ENCODE measurements at places on chromosomes 3 and 15.

- no peak for DNase-seq
These were observed 439.8 kb downstream of the RBMS3 start for GRCh38 chr3:29720665-29721064.

DNA sequence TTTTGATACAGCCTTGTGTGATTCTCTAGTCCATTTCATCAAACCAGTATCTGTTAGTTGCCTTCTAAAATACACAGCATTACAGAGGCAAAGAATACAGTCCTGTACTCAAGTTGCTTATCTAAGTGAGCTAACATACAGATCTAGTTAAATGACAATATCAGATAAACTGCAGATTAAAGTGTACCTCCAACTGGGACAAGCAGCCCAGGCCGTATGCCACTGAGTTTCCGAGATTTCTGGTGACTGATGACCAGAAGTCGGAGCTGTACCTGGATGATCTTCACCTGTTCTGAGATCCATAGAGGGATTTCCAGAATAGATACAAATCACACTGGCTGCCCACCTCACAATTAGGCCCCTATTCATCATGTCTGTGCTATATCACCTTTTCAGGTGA, 6.3 kb upstream of the TRIM59 start:
- no peak for DNase-seq

GRCh38 chr15:98874773-98875172, 132.8 kb downstream of the PGPEP1L start:
- no peak for DNase-seq

DNA sequence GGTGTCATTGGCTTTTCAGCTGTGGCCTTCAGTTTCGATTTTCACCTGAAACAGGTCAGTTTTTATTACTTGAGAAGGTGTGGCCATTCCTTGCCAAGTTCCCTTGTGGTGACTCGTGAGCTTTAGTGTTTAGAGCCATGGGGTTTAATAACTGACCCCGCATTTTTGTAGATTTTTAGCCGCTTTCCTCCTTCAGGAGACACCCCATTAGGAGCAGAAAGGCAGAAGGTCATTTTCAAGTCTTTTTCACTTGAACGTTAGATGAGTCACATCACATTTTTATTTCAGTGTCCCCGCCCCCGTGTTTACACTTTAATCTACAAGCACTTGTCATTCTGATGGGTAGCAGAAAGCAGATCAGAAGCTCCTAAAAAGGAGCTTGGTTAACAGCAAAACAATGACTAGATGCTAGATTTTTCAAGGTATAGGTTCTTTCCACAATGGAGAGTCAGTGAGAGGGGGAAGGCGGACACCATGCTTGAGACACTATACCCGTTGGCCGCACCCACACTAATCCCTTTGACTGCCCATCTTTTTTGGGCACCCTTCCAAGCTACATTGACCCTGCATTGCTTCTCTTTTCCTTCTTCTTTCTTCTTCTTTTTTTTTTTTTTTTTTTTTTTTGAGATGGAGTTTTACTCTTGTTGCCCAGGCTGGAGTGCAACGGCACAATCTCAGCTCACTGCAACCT, 132.7 kb downstream of the GHSR start:
- DNase-seq, result no peak

DNA sequence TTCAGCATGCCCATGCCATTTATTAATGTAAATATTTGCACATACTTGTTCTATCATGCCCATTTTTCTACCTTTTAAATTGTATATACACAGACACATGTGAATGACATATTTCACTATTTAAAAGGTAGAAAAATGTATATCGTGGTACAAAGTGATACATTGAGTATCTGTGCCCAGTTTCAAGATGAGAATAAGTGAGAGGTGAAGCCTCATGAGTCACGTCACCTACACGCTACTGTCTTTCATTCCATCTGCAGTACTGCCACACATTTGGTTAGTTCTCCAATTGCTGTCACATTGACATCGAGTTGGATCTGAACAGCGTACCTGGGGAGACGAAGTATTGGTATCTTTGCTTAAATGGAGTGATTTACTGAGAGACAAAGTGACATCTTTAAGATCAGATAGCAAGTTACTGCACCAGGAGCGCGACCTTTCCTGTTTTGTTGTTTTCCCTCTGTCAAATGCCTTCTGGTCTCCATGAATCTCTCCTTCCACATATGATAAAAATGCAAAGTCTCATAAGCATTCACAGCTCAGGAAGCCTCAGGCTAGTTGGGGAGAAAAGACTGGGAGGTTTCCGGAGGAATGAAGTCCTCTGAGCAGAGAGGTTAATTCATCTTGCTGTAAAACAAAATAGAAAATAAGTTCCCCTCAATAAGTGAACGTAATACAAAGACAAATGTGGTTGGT, 12.0 kb downstream of the GREM1 start:
- no peak for DNase-seq

- no peak for DNase-seq
These were observed 8.9 kb upstream of the SUCNR1 start for GRCh38 chr3:151864423-151865101.

GRCh38 chr15:65411465-65412071, 11.2 kb downstream of the IGDCC4 start:
- DNase-seq, result no peak

DNA sequence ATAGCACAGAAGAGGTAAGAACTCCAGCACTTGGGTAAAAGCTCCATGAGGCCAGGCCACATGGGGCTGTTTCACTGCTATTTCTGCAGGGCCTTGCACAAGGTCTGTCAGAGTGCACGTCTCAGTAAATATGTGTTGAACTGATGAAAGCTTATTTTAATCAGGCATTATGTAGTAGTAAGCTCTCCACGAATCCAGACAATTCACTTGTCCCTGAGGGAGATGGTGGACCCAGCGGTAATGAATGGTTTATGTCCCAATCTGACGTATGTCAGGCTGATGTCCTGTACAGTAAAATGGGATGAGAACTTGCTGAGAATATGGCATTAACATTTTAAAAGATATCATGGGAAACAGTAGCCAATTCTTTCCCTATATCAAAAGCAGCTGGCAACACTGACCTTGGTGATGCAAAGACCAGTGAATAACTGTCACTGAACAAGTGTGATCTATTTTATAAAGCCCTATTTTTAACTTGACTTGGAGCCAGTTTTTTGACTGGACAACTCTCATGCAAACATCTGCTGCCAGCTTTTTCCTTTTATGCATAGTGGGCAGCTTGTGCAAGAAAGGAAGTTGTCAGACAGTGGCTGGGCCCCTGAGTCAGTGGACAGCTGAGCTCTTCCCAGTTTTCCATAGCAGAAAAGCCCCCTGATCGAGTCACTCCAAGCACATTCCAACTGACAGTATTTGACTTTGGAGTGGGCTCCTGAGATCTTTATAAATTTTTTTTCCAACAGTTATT, 519.8 kb upstream of the MDFIC2 start:
- no peak for DNase-seq

DNA sequence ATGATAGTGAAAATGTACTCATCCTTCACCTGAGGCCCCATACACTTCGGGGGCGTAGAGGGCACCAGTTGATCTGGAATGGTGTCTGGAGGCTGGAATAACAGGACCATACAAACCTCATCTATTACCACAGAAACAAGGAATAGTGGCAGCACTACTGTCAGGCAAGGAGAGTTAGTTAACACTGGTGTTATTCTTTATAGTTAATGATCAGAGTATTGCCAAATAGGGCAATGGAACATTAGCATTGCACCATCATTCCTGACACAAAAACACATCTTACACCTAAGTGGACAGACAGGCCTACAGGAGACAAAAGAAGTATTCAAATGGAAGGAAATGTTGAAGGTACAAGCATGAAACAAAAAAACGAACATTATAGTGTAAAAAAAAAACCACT, 137.0 kb upstream of the UBP1 start:
- DNase-seq, result no peak

- no peak for DNase-seq
These were observed 71.7 kb upstream of the AGTR1 start for GRCh38 chr3:148625991-148626390.

GRCh38 chr15:63218100-63218808, 28.8 kb downstream of the RAB8B start:
- DNase-seq, result no peak

- DNase-seq, result no peak
These were observed 405.5 kb upstream of the CNTN4 start for GRCh38 chr3:1693145-1693544.

- DNase-seq, result no peak
These were observed 616.6 kb downstream of the MAGI1 start for GRCh38 chr3:65422154-65422553.

- DNase-seq, result no peak
These were observed 9.9 kb downstream of the MYD88 start for GRCh38 chr3:38148311-38148882.

GRCh38 chr3:14458434-14459275, 56.2 kb downstream of the SLC6A6 start:
- DNase-seq, result no peak

DNA sequence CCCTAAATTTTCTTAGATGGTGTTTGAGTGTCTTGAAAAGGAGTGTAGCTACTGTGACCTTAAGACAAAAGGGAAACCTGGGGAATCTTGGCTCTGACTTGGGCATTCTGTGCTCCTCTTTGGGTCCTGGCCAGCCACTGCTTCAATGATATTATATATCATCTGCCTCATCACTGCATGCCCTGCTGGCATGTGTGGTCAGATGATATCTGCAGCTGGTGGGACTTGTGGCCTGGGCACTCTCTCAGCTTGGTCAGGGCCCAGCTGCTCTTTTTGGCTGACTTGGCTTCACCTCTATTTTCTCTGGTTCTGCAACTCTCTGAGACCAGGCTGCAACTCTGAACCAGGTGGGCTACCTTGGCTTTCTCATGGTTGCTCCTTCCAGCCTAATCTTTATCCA, 446.1 kb upstream of the RARB start:
- DNase-seq, result no peak

- no peak for DNase-seq
These were observed 1.0 kb downstream of the CPNE9 start for GRCh38 chr3:9704347-9705322.

- DNase-seq, result no peak
These were observed 20.8 kb downstream of the MRPS25 start for GRCh38 chr3:15044326-15044725.

DNA sequence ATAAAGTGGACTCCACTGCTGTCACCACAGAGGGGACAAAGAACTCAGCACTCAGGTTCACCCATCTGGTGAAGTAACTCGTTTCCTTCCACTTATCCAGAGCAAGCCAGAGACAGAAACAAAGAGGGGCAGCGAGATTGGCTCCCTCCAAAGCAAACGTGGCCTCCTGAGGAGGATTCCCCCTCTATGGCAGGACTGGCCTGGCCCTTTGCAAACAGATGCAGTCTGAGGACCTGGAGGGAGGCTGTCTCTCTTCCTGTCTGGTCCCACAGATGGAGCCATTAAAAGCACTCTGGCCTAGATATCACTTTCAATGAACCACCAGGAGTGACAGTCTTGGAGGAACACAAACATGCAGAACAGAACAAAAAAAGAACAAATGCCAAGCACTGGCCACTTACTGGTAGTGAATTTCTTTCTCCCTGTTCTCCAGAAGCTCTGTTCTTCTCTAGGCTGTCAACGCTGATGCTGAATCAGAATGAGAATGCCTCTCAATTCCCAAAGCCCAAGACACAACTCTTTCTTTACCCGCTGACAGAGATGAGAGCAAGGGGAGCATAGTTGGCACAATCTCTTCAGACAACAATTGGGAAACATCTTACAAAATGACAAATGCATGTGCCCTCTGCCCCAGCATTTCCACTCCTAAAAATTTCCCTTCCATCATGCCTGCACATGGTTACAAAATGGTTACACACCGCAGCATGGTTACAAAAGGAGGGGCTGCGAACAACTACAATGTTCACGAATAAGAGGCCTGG, 14.3 kb downstream of the KLHL25 start:
- no peak for DNase-seq

GRCh38 chr3:183193762-183194689, 31.5 kb upstream of the LAMP3 start:
- no peak for DNase-seq

DNA sequence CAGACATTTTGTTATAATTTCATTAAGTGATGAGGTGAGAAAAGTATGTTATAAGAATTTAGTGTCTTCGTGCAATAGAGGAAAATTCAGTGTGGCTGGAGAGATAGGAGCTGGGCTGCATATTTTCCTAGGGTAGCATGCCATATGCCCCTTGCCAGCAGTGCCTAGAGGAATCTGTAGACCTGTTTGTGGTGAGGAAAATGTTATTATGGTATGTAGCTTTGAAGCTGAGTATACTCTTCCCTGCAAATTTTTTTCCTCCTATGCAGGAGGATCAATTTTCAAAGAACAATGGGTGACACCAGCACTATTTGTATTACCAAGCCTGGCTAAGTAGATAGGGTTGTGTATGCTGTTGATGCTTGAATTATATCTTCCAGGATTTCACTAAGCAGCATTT, 200.6 kb downstream of the EDEM1 start:
- no peak for DNase-seq

DNA sequence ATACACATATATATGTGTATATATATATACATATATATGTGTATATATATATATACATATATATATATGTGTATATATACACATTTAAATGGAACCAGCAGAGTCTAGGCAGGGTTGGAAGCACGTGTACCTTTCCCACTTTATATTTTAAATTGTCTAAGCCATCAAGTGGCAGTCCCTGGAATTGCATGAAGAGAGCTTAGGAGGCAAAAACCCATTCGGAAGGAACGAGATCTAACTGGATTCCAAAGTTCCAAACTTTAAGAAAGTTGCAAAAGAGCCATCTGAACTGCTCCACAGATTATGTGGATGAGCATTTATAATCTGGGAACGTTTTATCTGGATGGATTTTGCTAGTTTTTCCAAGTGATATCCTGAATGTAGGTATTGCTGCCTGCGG, 186.5 kb downstream of the FOXP1 start:
- no peak for DNase-seq

DNA sequence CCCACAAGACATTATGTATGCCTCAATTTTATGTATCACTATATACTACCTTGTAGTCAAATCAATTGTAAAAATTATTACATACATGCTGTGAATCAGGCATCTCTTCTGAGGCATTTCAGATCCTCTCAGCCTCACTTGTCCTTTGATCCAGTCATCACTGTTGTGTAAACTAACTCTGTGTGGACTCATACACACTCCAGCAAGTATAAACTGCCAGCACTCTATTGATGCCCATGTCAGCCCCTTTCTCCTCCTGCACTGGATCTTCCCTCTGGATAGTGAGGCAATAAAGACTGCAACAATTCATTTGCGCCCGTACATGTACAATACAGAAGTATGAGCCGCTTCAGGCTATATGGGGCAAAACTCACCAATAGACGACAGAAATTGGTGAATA, 364.7 kb upstream of the TGFBR2 start:
- DNase-seq, result no peak

- DNase-seq, result no peak
These were observed 44.4 kb downstream of the AQP9 start for GRCh38 chr15:58182460-58183163.

DNA sequence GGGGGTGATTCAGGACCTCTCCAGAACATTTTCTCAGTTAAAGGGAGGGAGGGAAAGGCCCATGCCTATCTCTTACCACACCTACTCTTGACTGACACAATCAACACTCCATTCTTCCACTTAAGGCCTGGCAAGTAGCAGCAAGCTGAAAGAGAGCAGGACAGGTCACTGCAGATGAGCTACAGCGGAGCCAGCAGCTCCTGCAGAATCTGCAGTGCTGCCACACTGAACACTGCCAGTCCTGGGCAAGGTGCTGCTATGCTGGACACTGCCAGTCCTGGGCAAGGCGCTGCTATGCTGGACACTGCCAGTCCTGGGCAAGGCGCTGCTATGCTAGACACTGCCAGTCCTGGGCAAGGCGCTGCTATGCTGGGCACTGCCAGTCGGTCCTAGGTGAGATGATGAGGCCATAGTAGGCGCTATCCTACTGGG, 143.7 kb downstream of the MYLK start:
- no peak for DNase-seq

- no peak for DNase-seq
These were observed 66.5 kb upstream of the PYGO1 start for GRCh38 chr15:55654561-55655031.

GRCh38 chr15:100133001-100133400, 208.8 kb downstream of the ADAMTS17 start:
- DNase-seq, result no peak

Measured in activated CD8-positive, alpha-beta memory T cell treated with anti-CD3 and anti-CD28 coated beads for 1 hour (primary cell).